ENCODE measurements at places on chromosomes 16 and 17.

- no peak for DNase-seq
Measured at GRCh38 chr16:82954224-82954929, 327.6 kb downstream of the CDH13 start.

- DNase-seq = no peak
Measured at GRCh38 chr16:85474621-85475217, 138.4 kb upstream of the GSE1 start.

DNA sequence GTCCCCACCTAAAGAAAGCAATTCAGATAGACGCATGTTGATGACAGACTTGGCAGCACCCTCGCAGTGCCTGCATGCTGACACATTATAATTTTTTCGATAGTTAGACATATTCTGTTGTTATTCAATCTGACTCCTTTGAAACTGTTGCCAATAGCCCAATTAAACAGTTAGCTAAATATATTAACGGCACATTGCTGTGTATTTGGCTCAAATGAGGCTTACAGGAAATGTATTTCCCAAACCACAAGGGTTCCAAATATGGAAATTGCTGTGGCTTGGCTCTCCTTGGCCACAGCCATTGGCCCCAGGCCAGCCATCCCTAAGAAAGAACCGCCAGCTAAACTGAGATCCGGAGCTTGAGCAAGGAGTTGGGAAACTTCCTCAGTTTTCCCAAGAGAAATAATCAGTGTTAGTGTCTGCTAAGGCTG lies 31.1 kb downstream of the C16orf82 start:
- no peak for DNase-seq

- peak; percentile 89 for DNase-seq
Measured at GRCh38 chr17:66835476-66835875, 559 bp downstream of the CACNG5 start.

DNA sequence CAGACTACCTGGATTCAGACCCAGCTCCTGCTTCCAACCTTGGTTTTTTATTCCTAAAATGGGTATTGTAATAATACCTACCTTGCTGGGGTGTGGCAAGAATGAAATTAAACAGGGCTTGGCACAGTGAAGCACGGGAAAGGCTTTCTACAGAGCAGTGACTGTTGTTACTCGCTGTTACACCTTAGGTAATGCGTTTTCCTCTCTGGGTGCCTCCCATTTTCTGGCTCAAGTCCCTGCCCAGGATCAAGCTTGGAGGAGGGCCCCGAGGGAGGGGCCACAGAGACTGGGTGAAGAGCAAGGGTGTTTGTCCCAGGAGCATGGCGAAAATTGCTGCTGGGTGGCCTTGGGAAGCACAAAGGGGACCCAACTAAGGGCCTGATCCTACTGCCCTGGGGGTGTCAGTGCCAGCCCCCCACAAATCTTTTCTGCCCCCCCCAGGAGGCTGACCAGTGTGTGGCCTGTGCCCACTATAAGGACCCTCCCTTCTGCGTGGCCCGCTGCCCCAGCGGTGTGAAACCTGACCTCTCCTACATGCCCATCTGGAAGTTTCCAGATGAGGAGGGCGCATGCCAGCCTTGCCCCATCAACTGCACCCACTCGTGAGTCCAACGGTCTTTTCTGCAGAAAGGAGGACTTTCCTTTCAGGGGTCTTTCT lies 13.3 kb downstream of the MIEN1 start:
- no peak for DNase-seq

Measured in WERI-Rb-1 (cell line).